ENCODE measurements at places on chromosomes 5 and 9.

- no peak for DNase-seq
Measured at GRCh38 chr9:113636693-113637092, 173.2 kb downstream of the RGS3 start.

DNA sequence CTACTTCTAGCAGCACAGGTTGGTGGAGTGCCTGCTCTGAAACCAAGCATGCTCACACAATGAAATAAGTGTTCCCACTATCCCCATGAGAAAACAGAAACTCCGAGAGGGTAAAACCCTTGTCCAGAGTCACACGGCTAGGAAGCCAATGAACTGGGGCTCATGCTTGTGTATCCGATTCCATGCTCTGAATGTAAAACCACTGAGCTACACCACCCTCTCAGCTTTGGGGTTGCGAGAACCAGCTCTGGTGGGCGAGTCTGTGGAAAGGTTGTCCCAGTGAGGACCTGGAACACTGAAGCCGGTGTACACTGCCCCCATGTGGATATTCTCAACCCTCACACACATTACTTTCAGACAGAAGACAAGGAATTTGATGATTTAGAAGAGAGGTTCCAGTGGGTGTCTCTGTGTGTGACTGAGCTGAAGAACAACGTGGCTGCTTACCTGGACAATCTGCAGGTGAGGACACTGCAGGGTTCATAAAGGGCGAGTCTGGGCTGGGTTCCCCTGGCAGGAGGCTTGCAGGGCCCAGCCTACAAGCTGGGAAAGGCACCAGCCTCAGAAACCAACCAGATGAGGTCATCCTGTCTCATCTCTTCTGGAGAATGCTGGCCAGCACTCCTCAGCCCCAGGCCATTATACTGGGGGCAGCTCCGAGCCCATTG is 37.4 kb downstream of the ARHGEF37 start:
- no peak for DNase-seq

GRCh38 chr5:151483647-151484046 is 36.2 kb downstream of the SLC36A1 start:
- DNase-seq, result no peak

DNA sequence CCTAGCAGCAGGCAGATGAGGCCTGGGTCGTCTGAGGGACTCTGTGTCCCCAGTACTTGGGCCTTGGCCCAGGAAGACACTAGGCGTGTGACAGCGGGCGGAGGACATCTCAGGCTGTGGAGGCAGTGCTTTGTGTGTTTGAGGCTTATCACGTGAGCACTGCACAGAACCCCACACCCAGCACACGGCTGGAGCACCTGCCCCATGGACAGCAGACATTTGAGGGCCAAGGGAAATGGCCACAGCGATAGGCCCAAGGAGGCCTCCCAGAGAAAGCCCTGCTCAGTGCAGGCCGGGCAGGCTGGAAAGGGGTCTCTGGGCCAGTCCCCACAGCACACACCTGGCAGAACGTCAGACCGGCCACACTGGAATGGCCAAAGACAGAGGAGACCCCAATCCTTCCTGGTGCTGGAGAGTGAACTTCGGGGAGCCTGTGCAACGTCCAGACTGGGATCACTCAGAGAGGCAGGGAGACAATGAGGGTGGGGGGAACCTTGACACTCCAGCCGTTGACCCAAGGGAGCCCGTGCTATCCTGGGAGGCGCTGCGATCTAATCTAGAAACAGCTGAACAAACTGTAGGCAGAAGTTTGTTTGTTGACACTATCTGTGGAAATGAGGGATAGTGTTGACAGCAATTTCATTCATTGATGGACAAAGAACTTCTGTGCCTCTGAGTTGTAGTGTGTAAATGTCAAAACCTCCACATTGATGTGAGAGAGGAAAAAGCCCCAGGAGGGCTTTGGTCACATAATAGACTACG is 19.6 kb upstream of the FLT4 start:
- no peak for DNase-seq

DNA sequence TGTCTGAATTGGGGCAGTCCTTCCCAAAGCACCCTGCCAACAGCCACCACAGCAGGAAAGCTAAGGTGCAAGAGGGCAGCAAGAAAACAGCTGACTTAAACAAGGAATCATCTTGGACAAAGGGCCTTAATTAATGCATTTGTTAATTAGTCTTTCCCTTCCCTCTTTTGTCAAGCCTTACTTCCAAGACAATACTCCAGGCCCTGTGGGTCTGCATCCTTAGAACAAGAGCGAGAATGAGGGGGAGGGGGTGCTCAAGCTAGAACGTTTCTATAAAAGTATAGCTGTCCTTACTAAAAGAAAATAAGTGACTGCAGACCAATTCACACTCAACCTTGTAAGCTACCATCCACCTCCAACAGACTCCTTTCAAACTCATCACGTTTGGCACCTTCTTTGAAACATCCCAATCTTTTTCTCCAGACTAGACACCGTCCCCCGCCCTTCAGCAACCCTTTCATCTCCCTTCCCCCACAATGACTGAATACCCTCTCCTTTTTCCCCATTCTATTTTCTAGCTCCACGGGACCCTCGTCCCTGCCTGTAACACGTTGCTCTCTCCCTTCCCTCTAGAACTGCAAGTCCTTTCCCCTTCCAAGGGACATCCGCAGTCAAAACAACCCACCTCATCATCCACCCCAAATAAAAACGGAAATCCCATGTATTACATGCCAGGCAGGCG is 85.7 kb upstream of the RNF38 start:
- DNase-seq, result no peak

GRCh38 chr9:114938687-114939575 is 8.5 kb upstream of the TNFSF8 start:
- no peak for DNase-seq

DNA sequence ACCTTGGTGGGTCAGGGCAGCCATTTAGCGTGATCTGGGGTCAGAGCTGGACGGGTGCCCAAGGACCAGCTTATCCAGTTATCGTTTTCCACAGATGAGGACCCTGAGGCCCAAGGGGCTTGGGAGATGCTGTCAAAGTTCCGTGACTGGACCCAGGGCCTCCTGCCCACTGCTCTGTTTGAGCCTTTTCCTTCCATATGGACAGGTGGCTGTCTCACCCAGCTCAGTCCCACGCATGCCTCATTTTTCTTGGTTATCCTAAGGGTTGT is 56.5 kb downstream of the TRIP13 start:
- no peak for DNase-seq

DNA sequence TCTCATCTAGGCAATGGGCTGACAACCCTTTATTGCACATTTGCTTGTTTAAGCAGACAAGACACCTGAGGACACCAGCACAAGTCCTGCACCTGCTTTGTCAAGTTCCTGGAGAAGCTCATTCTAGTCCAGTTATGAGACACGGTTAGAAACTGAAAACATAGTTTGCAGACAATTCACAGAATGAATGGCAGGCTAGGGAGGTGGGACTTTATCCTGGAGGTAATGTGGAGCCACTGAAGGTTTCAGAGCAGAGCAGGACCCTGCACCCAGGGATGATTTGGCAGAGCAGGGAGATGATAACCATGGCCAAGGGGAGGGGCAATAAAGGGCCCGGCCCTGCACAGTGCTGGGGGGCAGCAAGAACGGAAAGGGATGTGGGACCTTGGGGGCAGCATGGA is 50.7 kb upstream of the SLC25A51 start:
- no peak for DNase-seq

DNA sequence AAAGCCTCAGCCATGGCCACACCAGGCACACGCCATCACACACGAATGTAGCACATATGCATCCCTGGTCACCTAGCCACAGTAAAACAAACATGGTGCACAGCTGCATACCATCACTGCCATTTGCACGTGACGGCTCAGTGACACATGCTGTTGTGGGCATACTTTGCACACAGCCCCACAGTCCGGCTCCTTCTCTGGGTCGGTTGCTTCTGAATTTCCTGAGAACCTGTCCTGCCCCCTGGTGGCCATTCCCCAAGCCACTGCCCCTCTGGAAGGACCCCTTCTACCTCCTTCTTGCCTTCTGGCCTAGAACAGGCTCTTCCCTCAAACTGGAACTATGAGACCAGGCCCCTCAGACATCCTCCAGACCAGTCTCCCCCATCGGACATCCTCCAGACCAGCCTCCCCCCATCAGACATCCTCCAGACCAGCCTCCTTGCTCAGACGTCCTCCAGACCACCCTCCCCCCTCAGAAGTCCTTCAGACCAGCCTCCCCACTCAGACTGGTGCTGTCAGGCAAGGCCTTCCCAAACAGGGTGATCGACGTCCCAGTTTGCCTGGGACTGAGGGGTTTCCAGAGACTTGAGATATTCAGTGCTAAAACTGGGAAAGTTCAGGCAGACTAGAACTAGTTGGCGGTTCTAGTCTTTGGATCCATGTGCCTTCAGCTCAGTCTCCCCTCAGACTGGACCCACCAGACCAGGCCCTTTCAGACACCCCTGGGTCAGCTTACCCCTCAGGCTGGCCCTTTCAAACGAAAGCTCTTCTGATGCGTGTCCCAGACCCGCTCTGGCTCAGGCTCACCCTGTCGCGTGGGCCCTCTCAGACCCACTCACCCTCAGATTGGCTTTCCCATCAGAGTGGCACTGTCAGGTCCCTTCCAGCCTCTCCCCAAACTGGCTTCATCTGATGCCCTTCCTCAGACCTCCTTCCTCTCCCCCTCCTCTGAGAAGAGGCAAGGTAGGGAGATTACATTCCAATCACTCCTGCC is 24.3 kb upstream of the ENHO start:
- no peak for DNase-seq

DNA sequence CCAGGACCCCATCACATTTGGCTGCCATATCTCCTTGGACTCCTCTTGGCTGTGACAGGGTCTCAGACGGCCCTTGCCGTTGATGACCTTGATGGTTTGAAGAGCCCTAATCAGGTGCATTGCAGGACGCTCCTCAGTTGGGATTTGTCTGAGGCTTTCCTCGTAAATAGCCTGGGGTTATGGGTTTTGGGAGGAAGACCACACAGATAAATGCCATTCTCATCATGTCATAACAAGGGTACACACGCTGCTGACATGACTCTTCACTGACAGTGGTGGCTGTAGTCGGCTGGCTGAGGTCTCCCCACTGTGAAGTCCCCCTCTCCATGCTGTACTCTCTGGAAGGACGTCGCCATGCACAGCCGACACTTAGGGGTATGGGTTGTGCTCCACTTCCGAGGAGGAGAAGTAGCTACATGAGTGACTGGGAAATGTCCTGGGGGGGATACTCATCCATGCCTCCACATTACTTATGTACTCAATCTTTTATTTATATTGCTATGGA is 42.9 kb upstream of the SPTLC1 start:
- no peak for DNase-seq

- no peak for DNase-seq
Measured at GRCh38 chr5:15808577-15808976, 308.6 kb downstream of the FBXL7 start.

Measured in activated naive CD8-positive, alpha-beta T cell treated with anti-CD3 and anti-CD28 coated beads, Interleukin-2, amount 50 U/mL, for 16 hours (primary cell).